ENCODE measurements at places on chromosomes 6 and 20.

DNA sequence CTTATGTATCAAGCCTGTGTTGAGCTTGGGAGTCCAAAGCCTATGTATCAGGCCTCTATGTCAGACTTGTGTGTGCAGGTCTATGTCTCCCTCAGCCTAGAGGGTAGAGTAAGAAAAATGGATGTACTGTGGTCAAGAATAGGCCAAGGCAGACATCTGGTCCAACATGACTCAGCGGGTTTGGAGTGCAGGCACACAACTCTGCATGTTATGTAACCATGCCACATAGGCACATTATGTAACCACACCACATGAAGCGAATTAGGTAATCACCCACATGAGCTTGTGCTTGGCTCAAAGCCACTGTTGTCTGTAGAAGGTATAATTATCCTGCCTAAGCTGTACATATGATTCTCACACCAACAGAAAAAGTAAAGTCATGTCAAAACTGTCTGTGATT lies 1190.5 kb upstream of the EYS start:
- no peak for DNase-seq

DNA sequence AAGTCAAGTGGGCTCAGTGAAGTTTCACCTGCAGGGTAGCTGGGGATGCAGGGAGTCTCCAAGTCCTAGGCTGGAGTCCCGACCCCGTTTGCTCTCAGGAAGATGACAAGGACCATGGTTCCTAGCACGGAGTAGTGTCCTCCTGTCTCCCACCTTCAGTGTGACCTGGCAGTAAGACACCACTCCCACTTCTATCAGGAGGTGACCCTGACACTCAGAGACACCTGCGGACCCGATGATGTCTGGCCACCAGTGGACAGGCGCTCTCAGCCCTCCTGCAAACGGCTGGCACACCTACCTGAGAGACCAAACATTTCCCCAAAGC lies 1.1 kb downstream of the SOD2 start:
- no peak for DNase-seq

GRCh38 chr6:106090001-106090400 lies 3.9 kb downstream of the PRDM1 start:
- no peak for DNase-seq

DNA sequence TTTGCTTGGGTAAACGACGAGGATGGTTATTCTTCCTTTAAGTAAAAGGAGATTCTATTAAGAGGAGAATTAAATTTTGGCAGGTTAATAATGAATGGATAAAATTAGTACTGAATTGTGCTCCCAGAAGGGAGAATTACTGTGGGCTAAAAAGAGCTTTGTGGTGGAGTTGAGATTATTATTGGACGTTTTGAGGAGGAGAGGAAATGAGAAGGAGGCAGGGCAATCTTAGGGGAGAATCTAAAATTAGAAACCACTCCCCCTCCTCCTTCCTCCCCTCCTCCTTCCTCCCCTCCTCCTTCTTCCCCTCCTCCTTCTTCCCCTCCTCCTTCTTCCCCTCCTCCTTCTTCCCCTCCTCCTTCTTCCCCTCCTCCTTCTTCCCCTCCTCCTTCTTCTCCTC lies 331.8 kb downstream of the PRL start:
- DNase-seq = no peak

DNA sequence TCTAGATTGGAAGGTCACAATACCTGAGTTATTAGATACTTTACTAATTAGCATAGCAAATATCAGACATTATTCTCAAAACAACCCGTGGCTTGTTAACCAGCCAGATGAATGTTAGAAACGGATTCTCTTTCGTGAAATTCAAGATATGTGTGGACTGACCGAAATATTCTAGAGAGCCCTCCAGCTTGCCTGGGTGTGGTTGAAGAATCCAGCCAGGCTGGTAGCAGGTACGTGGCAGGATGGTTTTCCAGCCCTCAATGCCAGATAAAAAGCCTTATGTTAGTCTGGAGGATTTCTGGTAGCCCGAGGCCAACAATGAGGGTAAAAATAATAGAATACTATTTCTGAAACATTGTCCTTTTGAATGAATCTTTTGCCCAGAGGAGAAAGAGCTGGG lies 19.3 kb downstream of the ECT2L start:
- no peak for DNase-seq

DNA sequence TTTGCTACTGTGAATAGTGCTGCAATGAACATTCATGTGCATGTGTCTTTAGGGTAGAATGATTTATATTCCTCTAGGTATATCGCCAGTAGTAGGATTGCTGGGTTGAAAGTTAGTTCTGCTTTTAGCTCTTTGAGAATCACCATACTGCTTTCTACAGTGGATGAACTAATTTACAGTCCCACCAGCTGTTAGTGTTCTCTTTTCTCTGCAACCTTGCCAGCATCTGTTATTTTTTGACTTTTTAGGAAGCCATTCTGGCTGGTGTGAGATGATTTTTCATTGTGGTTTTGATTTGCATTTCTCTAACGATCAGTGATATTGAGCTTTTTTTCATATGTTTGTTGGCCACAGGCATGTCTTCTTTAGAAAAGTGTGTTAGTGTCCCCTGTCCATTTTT lies 40.0 kb downstream of the PLG start:
- no peak for DNase-seq

DNA sequence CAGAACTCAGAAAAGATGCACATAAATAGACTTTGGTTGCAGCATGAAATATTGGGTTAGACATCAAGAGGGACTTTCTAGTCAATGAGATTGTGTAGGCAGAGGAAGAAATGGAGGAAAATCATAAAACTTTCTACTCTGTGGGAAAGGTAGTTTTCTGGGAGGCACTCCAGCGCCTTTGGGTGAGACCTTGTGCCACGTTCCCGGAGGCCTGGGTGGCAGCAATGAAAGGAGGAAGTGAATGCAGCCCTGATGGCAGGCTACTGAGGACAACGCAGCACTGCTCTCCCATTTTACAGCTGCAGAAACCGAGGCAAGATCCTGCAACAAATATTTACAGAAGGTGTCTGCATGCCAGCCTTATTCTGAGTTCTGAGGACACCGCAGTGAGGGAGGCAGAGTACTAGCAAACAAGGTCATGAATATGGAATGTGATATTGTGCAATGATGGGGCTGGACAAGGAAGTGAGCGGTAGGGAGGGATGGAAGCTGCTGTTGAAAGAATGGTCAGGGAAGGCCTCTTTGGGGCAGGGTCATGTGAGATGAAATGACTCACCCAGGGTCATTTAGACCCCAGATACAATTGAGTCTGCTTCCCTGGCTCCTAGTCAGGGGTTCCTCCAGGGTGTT lies 159.1 kb downstream of the TFAP2C start:
- no peak for DNase-seq

GRCh38 chr6:111256646-111257045 lies 169.3 kb downstream of the SLC16A10 start:
- DNase-seq = no peak

GRCh38 chr20:9344083-9344920 lies 170.1 kb upstream of the LAMP5 start:
- DNase-seq = no peak

- DNase-seq = no peak
These were observed 122.6 kb upstream of the MAP3K7 start for GRCh38 chr6:90709431-90709996.

- no peak for DNase-seq
These were observed 43.1 kb downstream of the JPH2 start for GRCh38 chr20:44143936-44144335.

- DNase-seq = no peak
These were observed at the start of gene APCDD1L for GRCh38 chr20:58515233-58516212. APCDD1L (minus strand) TSS chr20:58515399; CDS start chr20:58514707, 692 bp downstream.

DNA sequence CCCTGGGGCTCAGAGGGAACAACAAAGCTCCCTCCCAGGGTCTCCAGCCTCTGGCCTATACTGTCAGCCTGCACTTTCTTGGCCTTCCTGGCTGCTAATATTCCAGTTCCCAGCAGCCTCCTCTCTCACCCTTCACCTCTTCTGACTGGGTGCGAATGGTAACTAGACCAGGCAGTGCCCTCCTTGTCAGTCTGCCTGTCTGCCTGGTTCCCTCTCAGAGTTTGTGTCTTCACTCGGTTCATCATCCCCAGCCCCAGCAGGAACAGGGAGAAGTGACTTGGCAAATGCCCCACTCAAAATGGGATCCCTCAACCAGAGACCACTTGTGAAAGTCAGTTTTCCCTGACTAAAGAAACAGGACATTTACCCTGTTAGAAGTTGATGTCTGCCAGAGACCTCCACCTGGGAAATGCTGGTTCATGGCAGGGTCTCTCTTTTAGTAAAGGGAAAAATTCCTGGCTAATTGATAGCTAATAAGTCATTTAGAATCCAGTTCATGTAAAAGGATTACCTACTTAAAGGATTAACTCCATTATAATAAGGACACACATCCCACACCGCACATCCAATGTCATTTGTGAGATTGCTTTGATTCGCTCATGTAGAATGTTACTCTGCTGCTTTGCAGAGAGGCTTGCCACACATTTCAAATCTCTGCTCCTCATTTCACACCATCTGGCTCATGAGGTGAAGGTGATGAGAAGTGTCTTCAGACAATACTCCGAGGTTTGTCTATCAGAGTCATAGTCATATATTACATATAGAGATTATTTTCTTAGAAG lies 18.6 kb upstream of the MICB start:
- no peak for DNase-seq

DNA sequence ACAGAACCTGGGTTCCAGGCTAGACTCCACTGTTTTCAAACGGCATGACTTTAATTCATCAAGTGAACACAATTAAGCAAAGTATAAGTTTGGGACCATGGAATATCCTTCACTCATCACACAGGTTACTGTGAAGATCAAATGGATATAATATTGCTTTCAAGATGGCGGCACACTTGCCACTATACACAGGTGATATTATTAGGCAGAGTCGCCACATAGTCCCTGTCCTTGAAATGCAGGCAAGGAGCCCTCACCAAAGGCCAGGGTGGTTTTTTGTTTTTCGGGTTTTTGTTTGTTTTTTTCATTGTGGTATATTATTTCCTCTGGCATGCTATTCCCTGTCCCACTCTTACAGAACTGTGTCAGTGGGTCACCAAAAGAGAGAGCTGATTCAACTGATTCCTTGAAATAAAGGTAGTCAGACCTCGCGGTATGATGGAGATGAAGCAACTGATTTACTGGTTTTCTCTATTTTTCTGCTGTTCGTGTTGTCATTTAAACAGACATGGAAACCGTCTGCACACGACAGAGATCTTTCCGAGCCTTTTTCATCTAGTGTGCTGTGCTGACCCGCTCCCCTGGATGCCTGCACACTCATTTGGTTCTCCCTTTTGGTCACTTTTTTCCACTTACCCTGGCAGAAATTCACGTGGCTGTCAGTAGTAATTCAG lies 29.7 kb downstream of the MYB start:
- no peak for DNase-seq

- DNase-seq = no peak
These were observed 214.6 kb upstream of the CDH4 start for GRCh38 chr20:61037498-61037897.

GRCh38 chr6:19895866-19896692 lies 58.9 kb downstream of the ID4 start:
- DNase-seq = no peak

DNA sequence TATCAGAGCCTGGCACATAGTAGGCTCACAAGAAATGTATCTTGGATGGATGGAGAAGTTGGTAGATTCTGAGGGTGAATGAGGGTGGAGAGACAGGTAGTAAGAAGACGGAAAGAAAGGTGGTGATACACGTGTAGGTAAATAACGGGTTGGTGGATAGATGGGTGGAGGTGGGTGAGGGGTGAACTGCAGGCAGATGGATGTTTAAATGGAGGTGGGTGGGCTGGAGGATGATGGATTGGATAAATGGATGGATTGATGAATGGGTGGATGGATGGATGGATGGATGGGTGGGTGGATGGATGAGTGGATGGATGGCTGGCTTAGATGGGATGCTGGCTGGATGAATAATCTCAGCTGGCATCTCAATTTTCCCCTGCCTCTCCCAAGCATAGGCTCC lies 9.9 kb downstream of the CDH22 start:
- no peak for DNase-seq

DNA sequence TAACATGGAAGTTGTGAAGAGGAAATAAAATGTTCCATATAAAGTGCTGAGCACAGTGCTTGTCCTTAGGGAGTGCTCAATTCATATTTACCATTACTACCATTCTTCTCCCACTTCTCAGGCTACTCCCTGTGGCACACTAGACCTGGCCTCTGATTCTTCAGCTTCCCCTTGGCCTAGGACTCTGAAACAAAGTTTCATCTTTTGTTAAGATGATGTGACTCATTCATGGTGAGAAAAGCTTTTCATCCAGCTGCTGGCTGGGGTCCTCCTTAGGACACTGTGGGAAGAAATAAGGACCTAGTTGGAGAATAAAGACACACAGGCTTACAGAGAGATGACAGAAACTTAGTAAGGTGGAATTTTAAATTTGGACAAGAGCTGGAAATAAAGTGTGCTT lies 314.8 kb downstream of the CDC5L start:
- no peak for DNase-seq

DNA sequence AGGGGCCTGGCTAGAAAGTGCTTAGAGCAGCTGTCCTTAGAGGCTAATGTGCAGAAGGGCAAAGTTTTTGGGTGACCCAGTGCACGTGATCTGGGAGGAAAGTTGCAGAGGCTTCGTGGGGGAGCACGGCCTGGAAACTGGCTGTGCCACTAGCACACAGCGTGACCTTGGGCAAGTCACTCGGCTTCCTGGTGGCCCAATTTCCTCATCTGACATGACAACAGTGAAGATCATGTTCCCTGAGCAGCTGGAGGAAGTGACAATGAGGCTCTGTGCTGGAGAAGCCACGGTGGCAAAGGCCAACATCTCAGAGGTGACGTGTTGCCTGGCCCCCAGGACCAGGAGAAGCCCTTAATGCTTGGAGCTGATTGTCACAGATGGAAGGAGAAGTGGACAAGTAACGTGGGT lies 99.5 kb downstream of the FOXC1 start:
- no peak for DNase-seq

GRCh38 chr6:44049989-44050871 lies 77.0 kb downstream of the MRPL14 start:
- DNase-seq = no peak

DNA sequence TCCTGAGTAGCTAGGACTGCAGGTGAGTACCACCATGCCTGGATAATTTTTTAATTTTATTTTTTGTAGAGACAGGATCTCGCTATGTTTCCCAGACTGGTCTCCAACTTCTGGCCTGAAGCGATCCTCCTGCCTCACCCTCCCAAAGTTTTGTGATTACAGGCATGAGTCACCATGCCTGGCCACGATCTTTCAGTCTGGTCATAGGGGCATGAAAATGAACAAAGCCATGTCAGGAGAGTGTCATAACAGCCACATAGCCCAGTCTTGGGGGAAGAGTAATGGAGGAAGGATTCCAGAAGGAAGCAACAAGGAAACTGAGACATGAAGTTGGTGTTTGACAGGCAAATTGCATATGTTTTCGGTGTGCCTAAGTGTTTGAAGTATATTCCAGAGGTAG lies 17.0 kb upstream of the SNX3 start:
- DNase-seq = no peak

GRCh38 chr6:35161266-35161665 lies 20.1 kb upstream of the TCP11 start:
- no peak for DNase-seq
